ENCODE measurements at places on chromosomes 7 and 10.

- no peak for DNase-seq
Measured at GRCh38 chr10:100341953-100342626, 4.9 kb upstream of the SCD start.

DNA sequence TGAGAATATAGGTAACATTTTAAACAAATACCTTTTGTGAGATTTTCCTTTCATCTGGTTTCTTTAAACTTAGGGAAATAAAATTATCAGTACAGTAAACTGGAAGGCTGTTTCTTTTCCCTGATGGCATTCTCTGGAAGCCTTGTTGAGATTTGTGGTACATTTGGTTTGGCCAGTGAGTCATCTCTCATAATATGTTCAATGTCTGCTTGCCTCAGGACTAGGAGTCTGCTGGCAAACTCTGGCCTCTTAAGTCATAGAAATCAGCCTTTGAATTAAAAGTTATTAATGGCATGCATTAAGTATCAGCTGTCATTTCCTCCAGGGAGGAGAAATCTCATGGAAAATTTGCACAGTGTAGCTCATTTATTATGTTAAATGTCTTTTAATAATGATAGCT is 316.6 kb upstream of the KIAA1217 start:
- no peak for DNase-seq

DNA sequence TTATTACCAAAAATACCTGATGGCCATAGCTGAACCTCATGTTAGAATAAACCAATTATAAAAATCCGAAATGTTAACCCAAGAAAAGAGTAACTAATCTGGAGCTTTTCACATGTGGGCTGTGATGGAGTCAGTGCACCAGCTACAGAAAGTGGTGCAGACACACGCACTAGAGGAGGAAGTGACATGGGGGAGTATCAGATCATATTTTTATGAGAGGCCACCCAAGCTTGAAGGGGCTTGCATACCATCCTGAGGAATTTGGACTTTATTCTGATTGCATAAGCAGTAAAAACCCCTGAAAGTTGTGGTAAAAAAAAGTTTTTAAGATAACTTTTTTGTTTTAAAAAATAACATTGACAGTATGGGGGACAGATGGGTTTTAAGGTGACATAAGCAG is 1148.5 kb upstream of the CELF2 start:
- no peak for DNase-seq

DNA sequence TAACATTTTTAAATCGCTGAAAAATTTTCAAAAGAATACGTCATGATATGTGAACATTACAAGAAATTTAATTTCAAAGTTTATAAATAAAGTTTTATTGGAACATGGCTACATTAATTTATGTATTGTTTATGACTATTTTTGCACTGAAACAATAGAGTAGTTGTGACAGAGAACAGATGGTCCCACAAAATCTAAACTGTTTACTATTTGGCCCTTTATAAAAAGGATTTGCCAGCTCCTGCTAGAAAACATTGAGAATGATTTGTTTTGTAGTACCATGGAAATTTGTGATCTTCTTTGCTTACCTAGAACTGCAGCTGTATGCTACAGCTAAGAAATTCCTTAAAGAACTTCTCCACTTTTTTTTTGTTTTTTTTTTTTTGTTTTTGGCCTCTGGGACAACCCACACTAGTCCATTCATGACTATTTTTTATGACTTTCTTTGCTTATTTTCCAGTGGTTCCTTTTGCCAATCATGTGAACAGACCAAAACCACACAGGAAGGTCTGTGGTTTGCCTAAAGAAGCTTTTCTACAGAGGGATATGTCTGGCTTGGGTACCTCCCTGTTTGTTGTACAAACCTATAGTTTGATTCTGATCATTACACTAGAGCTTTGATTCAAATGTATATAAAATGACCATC is 55.7 kb downstream of the ST7 start:
- no peak for DNase-seq

- DNase-seq: no peak
Measured at GRCh38 chr10:67678335-67678974, 17.5 kb downstream of the CTNNA3 start.

DNA sequence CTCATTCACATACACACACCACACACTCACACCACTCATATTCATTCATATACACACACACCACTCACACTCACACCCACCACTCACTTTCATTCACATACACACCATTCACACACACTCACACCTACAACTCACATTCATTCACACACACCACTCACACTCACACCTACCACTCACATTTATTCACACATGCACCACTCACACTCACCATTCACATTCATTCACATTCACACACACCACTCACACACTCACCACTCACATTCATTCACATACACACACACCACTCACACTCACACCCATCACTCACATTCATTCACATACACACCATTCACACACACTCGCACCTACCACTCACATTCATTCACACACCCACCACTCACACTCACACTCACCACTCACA is 25.4 kb upstream of the C10orf120 start:
- DNase-seq: no peak

- DNase-seq: no peak
Measured at GRCh38 chr7:4854916-4855315, 6.9 kb downstream of the PAPOLB start.

GRCh38 chr10:4512671-4513240 is 313.3 kb upstream of the AKR1E2 start:
- DNase-seq: no peak

- no peak for DNase-seq
Measured at GRCh38 chr10:95277201-95277570, 13.6 kb downstream of the PDLIM1 start.

DNA sequence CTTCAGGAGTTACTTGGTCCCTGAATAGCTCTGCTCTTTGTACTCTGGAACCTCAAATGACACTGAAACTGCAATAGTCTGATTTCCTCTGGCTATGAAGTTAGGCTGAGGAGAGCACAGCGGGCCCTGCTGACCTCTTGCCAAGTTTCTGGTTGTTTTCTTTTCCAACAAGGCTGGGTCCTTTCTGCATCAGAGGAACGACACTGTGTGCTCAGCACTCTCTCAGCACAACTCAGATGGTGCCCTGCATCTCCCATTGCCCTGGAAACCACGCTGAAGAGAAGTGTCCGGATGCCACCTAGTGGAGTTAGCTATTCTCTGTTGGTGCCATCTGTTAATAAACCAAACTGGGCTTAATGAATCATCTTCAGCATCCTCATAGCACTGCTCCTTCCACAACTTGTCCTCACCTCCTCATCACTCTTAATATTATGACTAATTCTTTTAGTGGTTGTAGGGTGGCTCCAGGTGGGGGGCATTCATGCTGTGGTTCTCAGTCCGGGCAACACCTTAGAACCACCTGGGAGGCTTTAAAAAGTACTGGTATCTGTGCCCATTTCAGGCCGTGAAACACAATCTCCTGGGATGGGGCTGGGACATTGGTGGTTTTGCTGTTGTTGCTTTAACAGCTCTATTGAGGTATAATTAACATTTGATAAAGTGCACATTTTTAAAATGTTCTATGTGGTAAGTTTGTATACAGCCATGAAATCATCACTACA is 8.2 kb upstream of the EFCAB10 start:
- DNase-seq: no peak

Data from thoracic aorta (tissue), 2 donors.